ENCODE measurements at places on chromosomes 16 and 17.

DNA sequence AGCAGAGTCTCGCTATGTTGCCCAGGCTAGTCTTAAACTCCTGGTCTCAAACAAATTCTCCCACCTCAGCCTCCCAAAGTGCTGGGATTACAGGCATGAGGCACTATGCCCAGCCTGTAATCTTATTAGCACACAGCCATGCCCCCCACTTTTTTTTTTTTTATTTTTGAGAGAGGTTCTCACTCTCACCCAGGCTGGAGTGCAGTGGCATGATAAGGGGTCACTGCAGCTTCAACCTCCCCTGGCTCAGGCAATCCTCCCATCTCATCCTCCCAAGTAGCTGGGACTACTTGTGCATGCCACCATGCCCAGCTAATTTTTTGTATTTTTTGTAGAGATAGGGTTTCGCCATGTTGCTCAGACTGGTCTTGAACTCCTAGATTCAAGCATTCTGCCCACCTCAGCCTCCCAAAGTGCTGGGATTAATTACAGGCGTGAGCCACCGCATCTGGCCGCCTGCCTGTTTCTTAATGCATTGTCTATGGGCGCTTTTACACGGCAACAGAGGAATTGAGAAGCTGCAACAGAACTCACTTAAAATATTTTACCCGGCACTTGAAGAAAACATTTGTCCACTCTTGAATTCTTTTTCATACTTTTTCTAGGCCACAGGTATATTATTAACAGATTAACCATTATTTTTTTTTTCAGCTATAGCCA lies 8.8 kb upstream of the CEP20 start:
- no peak for DNase-seq

- peak; percentile 83 for DNase-seq
Measured at GRCh38 chr17:36533935-36534839, 481 bp downstream of the MYO19 start.

DNA sequence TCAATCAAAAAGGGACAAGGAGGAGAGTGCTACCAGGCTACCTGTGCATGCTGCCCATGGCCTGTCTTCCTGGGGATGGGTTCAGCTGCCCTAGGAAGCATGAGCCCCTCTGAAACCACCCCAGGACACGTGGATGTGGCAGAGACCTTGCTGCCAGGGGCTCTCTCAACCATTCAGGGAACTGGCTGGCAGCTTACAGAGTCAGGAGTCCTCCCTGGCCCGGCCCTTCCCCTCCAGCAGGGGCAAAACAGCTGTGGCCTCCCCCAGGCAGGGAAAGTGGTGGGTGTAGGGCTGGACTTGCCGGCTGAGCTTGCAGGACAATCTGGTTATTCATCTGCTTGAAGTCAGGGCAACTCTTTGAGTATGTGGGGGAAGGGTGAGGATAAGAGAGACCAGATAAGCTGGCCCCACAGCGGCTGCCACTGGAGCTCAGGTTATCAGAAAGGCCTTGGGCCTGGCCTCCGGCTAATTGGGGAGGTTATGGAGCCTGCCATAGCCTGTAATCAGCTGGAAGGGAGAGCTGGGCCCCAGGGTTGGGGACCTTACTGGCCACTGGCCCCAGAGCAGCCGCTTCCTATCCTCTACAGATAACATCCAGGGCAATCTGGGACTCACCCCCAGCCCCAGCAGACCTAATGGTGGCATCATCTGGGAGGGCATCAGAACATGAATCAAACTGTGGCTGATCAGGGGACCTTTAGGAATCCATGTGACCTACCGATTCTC lies 5.6 kb upstream of the TBX2 start:
- no peak for DNase-seq

DNA sequence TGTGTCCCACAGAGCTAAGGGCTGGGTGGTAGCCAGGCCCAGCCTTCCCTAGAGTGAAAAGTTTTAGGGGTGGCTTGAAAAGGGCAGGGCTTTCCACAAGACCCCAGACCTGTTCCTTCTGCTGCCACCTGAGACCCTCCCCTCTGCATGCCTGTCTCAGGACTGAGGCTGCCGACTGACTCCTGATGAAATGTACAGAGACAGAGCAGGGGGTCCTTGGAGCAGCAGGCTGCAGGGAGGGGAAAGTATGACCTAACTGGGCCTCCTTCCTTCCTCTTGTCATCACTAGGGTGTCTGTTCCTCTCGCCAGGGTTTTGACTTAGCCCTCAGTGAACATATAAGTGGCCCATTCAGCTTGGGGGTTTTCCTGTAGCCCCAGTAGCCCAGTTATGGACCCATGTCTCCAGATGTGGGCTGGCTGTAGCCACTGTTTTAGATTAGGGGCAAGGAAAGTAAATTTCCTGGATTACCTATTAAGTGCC lies 14.9 kb upstream of the NFATC3 start:
- DNase-seq, result no peak

GRCh38 chr16:81006211-81006812 lies 373 bp downstream of the CMC2 start:
- DNase-seq, result peak; percentile 71

GRCh38 chr16:89404561-89404960 lies 85.8 kb downstream of the ANKRD11 start:
- no peak for DNase-seq

GRCh38 chr17:7704601-7705268 lies at the start of gene EFNB3:
TSS of gene EFNB3 (plus strand) at chr17:7705202. CDS start at chr17:7705599, 397 bp downstream.
- peak; percentile 63 for DNase-seq

GRCh38 chr16:57022445-57022844 lies 33.1 kb downstream of the NLRC5 start:
- DNase-seq, result no peak

DNA sequence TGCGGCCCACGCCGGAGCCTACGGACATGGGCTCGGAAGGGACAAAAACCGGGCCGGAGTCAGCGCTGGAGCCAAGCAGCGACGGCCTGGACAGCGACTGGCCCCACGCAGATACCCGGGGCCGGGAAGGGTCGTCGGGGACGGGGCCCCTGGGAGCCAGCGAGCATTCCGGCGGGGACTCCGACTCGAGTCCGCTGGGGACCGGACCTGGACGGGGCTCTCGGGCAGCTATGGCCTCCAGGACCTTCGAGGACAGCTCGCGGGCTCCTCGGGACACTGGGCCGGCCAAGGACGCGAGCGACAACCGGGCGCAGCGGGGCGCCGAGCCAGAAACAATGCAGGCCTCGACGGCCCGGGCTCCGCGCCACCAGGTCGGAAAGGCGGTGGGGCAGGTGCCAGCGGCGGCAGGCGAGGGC lies 1.0 kb downstream of the MYO15B start:
- DNase-seq, result no peak

DNA sequence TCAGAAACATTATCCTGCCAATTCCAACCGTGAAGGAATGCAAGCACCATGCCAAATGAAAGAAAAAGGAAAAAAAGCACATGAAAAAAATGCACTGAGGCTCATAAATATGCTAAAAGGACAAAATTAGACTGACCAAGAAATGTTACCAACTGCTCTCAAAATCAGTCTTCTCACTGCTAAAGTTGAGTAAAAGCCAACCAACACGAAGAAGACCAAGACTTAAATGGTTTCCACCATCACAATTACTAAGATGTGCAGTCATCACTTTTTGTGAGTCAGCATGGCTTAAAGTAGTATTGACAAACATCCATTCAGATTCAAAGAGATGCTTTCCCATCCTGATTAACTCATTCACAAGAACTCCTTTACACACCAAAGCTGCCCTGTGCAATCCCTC lies 16.4 kb downstream of the CDYL2 start:
- DNase-seq, result no peak

GRCh38 chr17:79201536-79202227 lies 127.1 kb downstream of the ENGASE start:
- no peak for DNase-seq

DNA sequence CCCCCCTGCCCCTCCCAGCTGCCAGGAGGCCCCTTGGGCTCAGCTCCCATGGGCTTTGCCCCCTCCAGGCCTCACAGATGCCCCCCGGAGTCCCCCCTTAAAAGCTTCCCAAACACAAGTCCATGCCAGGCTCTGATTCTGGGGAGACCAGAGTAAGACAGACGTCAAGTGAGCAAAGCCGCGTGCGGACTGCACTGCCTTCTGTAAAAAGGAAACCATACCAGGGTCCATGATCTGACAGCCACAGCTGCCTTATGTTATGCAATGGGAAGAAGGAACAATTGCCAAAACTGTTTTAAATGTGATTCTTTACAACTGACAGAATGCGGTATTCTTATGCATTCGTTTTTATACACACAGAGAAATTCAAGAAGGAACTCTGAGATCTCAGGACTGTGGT lies 17.9 kb upstream of the HEXD start:
- DNase-seq, result no peak

GRCh38 chr16:86959091-86959651 lies 358.0 kb downstream of the C16orf95 start:
- DNase-seq, result no peak

DNA sequence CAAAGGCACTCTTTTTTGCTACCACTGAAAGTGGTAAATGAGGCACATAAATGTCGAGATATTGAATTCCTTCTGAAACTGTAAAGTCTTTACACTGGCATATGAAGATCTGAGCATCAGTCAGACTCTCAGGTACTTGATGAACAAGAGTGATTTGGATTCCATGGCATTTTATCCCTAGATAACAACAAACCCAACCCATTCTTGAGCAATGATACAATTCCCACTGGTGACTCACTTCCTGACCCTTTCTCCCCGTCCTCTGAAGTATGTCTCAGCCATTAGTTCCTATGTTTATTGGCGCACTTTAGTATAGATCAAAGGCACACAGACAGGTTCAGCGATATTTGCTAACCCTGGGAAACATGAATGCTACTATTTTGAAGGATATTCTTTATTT lies 147.0 kb upstream of the RBFOX1 start:
- DNase-seq, result no peak

DNA sequence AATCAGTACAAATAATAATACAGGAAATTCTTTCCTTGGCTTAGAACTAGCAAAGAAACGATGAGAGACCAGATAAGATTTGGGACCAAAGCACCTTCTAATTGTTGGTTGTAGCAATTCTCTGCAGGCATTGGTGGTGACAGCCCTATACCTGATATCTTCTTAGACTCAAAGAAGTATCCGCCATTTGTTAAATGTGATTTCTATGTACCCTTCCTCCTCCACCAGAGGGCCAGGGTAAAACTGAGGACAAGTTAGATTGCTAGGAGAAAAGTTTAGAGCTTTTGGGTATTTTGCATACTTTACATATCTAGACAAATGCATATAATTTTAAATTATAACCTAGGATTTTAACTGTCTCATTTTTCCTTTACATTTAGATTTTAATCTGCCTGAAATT lies 304.3 kb downstream of the HS3ST4 start:
- DNase-seq, result no peak

DNA sequence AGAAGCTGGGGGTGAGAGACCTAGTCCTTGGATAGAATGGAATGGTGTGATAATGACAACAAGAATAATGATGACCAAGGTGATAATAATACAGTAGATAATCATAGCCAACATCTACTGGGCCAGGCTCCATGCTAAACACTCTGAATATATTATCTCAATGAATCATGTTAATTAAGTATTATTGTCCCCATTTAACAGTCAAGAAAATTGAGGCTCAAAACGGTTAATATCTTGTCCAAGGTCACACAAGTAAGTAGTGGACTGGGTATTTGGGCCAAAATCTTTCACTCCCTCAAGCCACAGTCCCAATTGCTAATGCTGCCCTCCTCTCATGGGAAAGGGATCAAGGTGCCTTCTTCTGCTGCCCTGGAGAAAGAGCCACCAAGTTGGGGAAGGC lies 3.9 kb upstream of the KRT19 start:
- DNase-seq, result no peak

All from NCI-H146 (cell line).